ENCODE measurements at places on chromosomes 5 and 9.

- no peaks in the 10 kb centered on the region for H3K36me3 ChIP-seq
- H3K27ac ChIP-seq, result no peak overlapping the region
- H3K4me1 ChIP-seq, result no peaks in the 10 kb centered on the region
- H3K4me3 ChIP-seq, result no peak overlapping the region
- no peak for DNase-seq
These were observed 1224.0 kb upstream of the CDH18 start for GRCh38 chr5:21212026-21212425.

DNA sequence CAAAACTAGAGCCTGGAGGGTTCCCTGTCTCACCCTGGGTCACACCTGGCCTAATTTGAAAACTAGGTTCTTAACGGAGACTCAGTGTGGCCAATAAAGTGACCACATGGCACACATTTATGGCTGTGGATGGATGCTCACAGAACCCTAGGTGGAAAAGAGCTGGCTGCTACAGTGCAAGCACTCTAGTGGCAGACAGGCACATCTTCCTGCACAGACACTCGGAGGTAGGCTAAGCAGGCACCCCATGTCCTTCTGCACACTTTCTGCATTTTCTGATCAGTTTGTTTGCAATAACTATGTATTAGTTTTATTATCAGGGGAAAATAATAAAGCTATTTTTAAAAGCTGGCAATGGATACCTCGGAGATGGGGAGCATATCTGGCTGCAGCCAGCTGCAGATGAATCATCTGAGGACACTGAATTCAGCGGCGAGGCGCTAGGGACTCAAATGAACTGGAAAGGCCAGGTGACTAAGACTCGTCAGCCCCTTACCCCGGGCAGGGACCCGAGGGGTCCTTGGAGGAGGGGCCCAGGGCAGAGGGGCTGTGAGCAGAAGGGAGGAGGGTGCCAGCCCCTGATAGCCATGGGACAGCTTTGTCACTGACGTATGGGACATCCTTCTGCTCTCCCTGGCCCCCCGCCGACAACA is 96.2 kb downstream of the OLFM1 start:
- peaks cover 3% of the 10 kb centered on the region for H3K36me3 ChIP-seq
- no peak overlapping the region for H3K4me3 ChIP-seq
- peaks cover 5% of the 10 kb centered on the region for H3K27me3 ChIP-seq
- H3K4me1 ChIP-seq, result no peaks in the 10 kb centered on the region

DNA sequence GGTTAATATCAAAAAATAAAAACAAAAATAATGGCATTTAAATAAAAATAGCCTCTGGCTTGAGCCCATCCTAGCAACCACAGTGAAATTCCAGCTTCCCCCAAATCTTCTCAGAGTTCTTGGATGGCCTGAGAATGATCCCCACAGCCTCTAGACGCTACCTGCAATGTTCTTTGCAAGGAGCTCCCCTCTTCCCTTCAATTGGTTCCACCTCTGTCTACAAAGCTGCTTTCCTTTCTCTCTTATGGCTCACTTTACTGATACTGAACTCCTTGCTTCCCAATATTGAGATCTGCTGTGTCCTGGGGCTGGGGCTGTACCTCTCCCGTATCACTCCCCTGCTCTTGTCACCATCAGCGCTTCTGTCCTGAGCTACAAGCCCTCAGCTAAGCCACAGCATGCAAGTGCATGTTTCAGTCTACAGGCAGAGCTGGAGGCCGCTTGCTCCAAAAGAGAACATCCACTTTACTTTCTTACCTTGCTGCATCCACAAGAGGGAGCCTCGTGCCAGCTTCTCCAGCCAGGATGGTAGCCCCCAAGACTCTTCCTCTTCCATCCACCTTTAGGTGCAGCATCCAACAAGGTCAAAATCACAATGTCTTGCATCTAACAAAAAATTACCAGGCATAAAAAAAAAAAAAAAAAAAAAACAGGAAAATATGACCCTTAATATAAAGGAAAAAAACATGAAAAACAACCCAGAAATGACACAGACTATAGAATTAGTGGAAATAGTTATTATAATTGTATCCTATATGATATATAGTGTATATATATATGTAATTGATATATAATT is 57.4 kb upstream of the PRSS3 start:
- no peak overlapping the region for H3K4me3 ChIP-seq
- H3K36me3 ChIP-seq, result no peaks in the 10 kb centered on the region
- peaks cover 3% of the 10 kb centered on the region for H3K4me1 ChIP-seq
- H3K27me3 ChIP-seq, result peaks cover 38% of the 10 kb centered on the region

DNA sequence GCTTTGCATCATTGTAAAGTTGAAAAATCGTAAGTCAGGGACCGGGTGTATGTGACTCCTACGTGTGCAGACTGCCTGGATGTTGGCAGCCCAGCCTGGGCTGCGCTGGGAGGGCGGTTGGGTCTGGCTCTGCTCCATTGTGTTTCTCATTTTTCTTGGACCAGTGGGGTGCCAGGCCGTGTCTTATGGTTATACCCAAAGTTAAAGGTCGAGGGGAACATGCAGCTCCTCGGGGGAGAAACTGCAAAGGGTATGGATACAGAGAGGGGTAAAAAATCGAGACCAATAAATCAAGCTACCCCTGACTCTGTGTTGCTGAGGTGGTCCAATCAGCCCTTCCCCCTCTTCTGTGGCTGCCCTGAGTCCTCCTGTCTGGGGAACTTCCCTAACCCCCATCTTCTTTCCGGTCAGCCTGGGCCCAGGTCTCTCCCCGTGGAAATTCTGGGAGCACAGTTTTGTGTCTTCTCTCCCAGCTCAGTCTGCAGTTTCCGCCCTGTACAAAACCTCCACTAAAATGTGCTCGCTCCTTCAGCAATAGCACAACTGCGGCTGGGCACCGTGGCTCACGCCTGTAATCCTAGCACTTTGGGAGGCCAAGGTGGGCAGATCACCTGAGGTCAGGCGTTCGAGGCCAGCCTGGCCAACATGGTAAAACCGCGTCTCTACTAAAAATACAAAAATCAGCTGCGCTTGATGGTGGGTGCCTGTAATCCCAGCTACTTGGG is 34.1 kb upstream of the UNC5A start:
- H3K4me1 ChIP-seq, result no peaks in the 10 kb centered on the region
- H3K36me3 ChIP-seq, result peaks cover 2% of the 10 kb centered on the region
- no peak overlapping the region for H3K4me3 ChIP-seq
- no peak overlapping the region for H3K27ac ChIP-seq

- peaks cover 25% of the 10 kb centered on the region for H3K27me3 ChIP-seq
- no peak overlapping the region for H3K27ac ChIP-seq
- no peak overlapping the region for H3K4me3 ChIP-seq
- H3K4me1 ChIP-seq, result no peaks in the 10 kb centered on the region
- peak; percentile 63 for DNase-seq
- no peaks in the 10 kb centered on the region for H3K36me3 ChIP-seq
These were observed 4.7 kb upstream of the TEX53 start for GRCh38 chr9:114662081-114662989.

- peaks cover 13% of the 10 kb centered on the region for H3K4me1 ChIP-seq
- peak overlapping the region; percentile 27 for H3K4me3 ChIP-seq
- H3K36me3 ChIP-seq, result no peaks in the 10 kb centered on the region
- H3K27ac ChIP-seq, result no peak overlapping the region
- peaks cover 69% of the 10 kb centered on the region for H3K27me3 ChIP-seq
- DNase-seq, result no peak
These were observed 28.8 kb upstream of the CDC23 start for GRCh38 chr5:138241688-138242571.

DNA sequence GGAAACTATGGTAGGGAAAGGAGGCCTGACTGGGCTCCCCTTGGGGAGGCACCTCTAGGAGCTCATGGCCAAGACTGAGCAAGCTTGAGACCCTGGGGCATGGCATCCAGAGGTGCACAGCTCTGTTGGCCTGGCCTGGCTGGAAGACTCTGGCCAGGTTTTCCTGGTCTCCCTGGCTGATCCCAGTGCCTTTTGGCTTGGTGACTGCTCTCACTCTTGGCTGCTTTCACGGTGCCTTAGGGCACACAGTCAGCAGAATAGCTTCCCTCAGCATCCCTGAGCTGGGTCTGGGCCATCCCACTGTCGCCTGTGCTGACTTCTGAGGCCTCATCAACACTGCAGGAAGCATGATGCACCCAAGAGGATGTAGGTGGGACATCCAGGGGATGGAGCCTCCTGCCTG is 13.4 kb upstream of the DELE1 start:
- no peak overlapping the region for H3K4me3 ChIP-seq
- H3K4me1 ChIP-seq, result no peaks in the 10 kb centered on the region
- DNase-seq, result no peak
- no peaks in the 10 kb centered on the region for H3K36me3 ChIP-seq
- H3K27me3 ChIP-seq, result peaks cover 32% of the 10 kb centered on the region
- no peak overlapping the region for H3K27ac ChIP-seq

Data from effector memory CD8-positive, alpha-beta T cell (primary cell).